Ecto neural progenitor cell (in vitro differentiated cells): ENCODE measurements at places on chromosomes 7 and 10.

DNA sequence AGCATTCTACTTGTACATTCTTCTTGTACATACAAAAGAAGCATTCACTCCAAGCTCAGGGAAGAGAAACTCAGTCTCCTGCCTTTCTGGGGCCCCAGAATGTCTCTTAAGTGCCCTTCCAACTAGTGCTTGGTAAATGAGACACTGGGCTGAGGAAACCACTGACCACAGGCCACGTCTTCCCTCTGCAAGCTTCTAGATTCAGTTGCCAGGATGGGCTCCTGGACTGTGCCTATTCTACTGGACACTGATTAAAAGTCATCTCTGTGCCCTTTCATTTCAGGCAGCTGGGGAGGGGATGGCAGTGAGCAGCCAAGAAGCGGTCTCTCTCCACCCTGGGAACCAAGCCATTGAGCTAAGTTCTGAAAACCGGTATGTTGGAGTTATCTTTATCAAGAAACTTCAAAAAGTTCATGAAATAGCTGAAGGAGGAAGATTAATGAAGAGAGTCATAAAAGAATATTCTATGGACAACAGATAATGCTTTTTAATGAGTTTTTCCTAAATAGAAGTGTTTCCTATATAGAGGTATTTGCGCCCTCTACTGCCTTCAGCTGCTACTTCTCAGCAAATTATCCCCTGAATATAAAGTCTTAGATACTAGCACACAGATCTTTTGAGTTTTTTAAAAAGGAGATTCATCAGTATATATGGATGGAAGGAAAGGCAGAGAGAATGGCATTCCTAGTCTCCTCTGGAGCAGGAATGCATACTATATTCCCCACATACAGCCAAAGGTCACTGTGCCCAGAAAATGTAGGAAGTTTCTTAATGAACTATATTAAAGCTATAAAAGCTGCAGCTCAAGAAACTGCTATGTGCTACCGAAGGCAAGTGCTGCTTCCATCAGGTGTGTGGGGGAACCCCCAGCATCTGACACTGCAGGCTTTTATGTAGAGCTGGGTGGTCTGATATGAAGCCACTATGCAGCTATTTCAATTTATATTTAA, 8.4 kb upstream of the IFIT1B start:
- no peak for DNase-seq

DNA sequence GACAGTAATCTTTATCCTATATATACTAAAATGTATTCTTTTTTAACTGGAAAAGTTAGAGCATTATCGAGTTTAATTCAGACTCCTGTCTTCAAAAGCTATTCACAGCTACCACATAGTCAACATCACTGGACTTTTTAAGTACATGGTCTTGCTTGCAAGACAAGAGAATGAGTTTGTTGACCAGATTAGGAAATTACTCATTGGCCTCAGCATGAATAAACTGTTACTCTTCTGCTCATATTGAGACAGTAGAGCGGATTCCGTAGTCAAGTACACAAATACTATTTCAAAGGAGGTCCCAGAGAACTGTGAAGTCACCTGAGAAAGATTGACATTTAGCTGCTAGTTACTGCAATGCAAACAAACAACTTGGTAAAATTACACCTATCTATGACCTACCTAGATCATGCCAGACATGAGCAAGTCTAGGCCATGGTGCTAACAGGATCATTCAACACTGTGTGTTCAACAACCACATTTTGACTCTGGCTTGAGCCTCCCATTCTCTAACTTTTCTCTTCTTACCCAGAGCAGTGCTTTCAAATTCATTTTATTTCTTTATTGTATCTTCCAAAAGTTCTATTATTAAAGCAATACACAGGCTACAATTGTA, 280.9 kb downstream of the NEBL start:
- DNase-seq: no peak

GRCh38 chr7:4733936-4734528, 41.4 kb upstream of the AP5Z1 start:
- no peak for DNase-seq

GRCh38 chr7:110854651-110855050, 236.3 kb upstream of the LRRN3 start:
- DNase-seq: no peak

GRCh38 chr10:79335094-79335469, 12.2 kb upstream of the PPIF start:
- no peak for DNase-seq

- DNase-seq: no peak
These were observed 1172.9 kb upstream of the AUTS2 start for GRCh38 chr7:68425377-68425776.

- DNase-seq: no peak
These were observed 45.0 kb downstream of the CDK1 start for GRCh38 chr10:60823324-60823723.

DNA sequence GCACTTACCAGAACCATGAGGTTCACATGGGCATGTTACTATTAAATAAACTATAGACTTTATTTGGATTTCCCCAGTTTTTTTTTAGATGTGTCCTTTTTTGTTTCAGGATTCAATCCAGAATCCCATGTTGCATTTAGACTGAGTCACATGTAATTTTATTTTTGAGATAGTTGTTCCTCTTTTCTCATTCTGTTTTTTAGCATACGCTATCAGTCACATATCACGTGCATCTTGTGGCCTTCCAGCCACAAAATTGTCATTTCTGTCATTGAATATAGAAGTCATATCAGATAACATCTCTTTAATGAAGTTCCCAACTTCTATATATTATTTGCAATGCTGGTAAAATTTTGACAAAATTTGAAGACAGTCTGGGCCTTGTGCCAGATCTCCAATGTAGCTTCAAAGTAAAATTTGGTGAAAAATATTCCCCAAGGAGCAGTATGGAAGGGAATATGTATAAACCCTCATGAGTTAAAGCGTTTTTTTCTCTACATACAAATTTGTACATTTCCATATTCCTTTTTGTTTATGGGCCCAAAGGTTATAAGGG, 132.3 kb upstream of the MKI67 start:
- DNase-seq: no peak

DNA sequence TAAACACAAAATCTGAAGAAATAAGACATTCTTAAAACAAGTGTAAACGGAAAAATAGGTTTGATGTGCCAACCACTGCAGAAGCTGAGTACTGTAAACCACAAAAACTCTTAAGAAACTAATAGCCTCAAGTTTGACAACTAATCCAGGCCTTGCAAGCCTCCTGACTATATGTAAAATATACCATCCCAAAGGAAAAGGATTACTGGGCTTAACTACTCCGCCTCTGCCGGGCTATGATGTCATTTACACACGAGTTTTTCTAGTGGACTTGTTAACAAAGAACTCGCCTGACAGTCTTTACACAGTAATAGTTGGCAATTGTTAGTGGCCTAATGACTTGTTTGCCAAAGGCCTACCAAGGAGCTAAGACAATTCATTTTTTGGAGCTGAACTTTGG, 2.1 kb downstream of the KIF5B start:
- no peak for DNase-seq

- DNase-seq: no peak
These were observed 40.2 kb downstream of the NUP205 start for GRCh38 chr7:135597926-135598305.

DNA sequence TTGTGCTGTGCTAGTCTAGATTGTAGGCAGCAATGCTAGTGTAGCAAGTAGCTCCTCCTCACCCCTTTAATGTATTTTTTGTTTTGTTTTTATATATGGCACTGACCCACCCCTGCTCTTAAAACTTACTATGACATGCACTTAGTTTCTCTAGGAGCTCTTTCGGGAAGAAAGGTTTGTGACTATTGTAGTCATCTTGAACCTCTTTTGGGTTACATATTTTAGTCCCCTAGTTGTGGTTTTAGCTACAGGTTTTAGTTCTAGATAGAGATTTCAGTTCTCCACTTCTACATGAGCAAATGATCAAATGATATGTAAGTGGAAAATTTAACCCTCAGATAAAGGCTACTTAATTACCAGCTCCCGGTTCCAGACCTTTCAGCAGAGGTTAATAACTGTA, 14.9 kb downstream of the MINPP1 start:
- DNase-seq: no peak

GRCh38 chr10:62005281-62005680, 103.8 kb downstream of the ARID5B start:
- DNase-seq: no peak

DNA sequence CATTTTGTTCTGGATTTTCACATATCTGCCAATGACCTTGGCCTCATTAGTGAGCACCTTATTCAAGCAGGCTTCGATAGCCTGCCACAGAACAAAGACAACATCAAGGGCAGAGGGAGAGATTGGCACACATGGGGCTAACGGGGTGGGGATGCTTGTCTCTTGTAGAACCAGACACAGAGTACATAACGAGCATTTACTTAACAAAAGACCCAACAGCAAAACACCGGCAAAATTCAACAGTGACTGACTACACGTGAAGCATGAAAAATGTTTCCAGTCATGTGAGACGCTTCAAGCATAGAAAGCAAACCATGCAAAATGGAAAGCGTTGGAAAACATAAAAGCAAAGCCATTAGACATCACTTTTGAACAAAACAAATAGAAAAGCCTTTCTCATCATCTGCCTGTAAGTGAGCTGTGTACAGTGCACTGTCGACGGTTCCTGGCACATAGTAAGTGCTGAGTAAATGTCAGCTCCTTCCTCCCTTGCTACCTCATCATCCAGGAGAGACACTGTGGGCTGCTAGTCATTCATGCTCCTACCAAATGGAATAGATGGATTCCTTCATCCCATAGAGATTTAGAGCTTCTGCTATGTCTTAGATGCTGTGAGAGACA, 134.4 kb upstream of the AGK start:
- no peak for DNase-seq
